ENCODE measurements at places on chromosomes 16 and 17. TPM values are rescaled to one million over a fixed set of nuclear protein-coding genes. Genes with fewer than 3 reads are reported as not detected.

DNA sequence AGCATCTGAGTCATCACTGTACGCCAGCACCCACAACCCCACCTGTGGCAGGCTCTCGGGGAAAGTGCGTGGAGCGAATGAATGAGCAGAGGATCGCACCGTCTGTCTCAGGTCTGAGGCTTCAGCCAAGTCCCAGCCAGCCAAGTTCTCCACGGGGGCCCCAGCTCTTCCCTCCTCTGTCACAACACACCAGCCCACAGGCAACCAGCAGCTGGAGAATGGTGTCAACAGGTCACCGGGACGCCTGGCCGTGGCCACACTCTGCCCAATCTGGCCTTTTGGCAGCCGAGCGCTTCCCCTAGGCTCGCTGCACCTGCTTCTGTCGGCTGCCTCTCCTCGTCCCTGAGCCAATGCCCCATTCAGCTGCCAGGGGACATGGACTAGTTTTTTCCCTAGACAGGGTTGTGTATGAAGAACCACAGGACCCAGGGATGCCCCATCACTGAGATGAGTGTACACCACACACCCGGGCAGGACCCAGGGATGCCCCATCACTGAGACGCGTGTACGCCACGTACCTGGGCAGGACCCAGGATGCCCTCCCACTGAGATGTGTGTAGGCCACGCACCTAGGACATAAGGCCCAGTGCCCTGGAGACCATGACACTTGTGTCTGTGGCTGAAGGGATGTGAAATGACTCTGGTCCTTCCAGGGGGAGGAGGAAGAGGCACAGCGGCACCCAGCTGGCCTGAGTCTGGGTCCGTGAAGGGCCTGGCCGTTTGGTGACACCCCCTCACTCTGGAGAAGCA, 52.8 kb downstream of the ABR start:
- no peak overlapping the region for H3K4me3 ChIP-seq
- no peaks in the 10 kb centered on the region for H3K36me3 ChIP-seq
- peaks cover 16% of the 10 kb centered on the region for H3K4me1 ChIP-seq

MPHOSPH6 gene
- 23.7 TPM for total RNA-seq

GRCh38 chr16:4801051-4801961, 1.1 kb downstream of the ROGDI start:
- peak overlapping the region; percentile 71 for H3K4me3 ChIP-seq
- H3K4me1 ChIP-seq, result peaks cover 10% of the 10 kb centered on the region
- peaks cover 6% of the 10 kb centered on the region for H3K36me3 ChIP-seq
- H3K27me3 ChIP-seq, result no peaks in the 10 kb centered on the region

RDM1 gene
- total RNA-seq, result not detected

CCL15 gene
- not detected for total RNA-seq

DNA sequence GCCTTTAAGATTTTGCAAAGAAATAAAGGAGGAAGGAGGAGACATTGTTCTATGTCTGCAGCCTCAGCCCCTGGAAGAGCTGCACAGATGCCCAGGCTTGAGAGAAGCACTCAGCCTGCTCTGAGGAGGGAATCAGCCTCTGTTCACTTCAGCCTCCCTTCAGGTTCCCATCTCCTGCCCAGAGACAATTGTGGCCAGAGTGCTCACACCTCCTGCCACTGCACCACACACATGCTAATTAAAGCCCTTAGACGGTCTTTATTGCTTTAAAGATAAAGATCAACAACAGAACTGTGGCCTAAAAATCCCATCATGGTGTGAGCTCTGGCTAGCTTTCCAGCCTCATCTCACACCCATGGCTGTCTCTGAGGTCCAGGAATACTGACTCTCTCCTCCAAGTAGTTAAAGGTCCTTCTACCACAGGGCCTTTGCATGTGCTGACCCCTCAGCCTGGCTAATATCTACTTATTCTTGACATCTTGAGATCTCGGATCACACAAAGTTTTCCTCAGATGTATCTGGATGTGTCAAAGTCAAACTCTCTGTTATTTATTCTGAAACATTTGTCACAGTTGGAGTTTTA, 33.8 kb downstream of the CHD9NB start:
- no peak overlapping the region for H3K27ac ChIP-seq
- DNase-seq, result no peak

DNA sequence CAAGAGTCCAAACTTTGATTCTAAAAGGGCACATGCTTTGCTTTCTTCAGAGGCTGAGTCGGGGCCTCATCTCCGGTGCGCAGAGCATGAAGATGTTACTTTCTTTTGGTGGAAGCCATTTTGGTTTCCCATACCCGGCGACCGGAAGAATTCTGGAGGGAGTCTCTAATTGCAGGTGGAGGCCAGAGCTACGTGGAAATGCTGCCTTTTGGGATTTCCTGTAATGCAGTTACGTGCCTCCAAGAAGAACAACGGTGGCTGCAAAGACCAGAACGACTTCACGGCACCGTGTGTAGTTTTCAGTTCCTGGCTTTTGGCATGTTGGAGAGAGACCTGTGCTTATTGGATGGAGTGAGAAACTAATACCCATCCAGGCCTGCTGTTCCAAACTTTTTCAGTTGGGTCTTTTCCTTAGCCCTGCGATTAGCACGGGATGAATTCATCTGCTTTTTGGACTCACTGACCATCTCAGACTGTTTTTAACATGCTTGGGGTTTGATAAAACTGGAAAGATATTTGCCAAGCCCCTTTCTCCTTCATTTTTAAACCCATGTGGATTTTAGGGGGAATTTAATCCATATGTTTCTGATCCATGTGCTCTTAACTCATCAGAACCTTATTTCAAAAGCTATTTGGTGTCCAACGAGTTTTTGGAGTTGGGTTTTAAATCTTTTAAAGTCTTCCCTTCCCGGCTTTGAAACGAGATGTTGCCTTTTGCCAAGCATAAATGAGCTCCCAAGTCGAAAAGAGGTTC, 19.0 kb downstream of the FOXL1 start:
- H3K27me3 ChIP-seq, result no peaks in the 10 kb centered on the region
- H3K36me3 ChIP-seq, result no peaks in the 10 kb centered on the region
- H3K4me3 ChIP-seq, result no peak overlapping the region

SLFN12 gene
- 52.5 TPM for total RNA-seq

SSTR5 gene
- not detected for total RNA-seq

GRCh38 chr17:35849469-35850348, 19.0 kb downstream of the HEATR9 start:
- no peaks in the 10 kb centered on the region for H3K4me1 ChIP-seq
- peaks cover 27% of the 10 kb centered on the region for H3K36me3 ChIP-seq
- no peak overlapping the region for H3K4me3 ChIP-seq

Data from astrocyte (in vitro differentiated cells and primary cell).